Fibroblast of skin of left quadriceps (primary cell): ENCODE measurements at places on chromosomes 2 and 18.

- DNase-seq: no peak
Measured at GRCh38 chr2:113175042-113175628, 1.4 kb downstream of the PSD4 start.

DNA sequence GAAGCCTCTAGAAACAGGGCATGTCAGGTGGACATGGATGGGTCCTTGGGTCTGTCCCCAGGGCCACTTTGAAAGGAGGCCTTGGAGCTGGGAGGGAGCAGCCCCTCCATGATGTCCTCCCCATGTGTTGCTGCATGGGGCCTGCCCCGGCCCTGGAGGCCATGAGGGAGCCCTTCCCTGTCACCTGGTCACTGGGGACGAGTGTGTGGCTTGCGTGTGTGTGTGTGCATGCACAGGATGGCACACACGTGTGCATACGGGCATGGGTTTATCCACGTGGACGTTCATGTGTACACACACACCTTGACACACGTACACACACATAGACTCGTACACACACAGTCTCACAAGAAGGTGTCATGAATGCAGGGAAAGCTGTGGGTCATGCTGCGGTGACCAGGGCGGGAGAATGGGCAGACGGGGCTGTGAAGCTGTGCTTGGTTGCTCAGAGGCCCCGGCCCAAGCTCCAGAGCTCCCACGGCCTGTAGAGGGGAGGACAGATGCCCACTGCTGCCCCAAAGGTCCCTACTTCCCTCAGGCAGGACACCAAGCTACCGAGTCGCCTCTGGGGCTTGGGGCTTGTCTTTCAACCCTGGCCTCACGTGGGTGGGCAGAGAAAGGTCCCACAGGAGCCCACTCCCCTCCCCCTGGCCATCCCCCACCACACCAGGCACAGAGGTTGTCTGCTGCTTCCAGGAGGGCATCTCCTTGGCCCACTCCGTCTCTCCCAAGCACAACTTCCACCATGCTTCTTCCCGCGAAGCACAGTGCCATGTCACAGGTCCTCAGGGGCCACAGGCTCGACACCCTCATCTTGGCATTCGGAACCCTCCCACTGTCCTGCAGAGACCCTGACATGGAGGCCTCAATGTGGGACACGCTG, 42.3 kb upstream of the GPC1 start:
- DNase-seq: no peak

DNA sequence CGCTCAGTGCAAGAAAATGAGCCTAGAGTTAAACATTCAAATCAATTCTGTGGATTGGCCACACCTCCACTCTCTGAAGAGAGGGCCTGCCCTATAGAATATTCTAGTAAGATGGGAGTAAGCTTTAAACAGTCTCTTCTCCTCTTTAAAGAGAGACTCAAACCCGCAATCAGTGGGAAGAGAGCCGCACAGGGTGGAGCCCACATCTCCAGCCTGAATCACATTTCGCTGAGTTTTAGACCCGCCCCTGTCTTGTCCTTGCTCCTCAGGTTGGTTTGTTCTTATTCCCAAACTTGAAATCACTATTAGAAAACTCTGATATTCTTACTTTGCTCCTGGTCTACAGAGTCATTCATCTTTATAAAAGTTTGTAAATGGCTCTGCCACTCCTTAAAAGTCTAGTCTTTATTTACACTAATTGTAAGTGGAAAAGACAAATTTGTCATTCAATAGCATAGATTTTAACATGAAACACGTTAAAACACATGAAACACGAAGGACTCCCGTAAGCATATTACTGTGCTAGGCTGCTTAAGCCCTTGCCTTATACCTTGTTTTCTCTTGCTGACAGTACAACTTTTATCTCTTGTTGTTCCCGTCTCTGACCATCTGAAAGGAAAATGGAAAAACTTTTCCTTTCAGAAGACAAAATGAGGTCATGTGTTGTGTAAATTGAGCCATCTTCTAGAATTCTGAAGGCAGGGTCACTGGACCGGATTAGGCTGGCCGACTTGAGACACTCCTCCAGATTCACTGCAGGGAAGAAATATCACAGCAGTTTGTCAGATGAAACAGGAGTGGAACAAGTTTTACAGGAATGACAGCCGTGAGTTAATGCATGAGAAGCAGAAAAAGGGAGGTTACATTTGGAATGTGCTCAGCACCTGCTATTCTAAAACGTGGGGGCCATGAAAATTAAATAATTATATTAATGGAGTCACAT, 5.6 kb downstream of the DSC1 start:
- no peak for DNase-seq

GRCh38 chr2:167336213-167336612, 447.9 kb downstream of the XIRP2 start:
- no peak for DNase-seq

GRCh38 chr2:152171718-152172117, 3.8 kb downstream of the STAM2 start:
- DNase-seq: no peak

DNA sequence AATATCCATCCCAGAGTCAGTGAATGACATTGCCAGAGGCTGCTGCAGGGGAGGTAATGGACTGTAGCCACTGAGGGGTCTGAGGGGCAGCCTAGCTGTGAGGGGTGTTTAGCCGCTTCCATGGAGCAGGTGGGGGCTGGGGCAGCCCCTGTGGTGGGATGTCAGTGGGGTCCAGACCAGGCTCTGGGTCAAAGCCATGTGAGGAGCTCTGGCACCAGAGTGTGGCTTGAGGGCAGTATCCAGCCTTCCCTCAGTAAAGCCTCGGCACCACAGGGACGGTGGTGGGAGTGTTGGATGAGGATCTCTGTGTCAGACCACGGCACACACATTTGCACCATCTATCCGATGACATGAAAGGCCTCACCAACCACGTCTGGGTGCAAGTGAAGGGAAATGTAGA, 85.0 kb downstream of the INHBB start:
- DNase-seq: no peak

- DNase-seq: no peak
Measured at GRCh38 chr2:44077942-44078511, 82.2 kb upstream of the LRPPRC start.

- no peak for DNase-seq
Measured at GRCh38 chr18:5969989-5970403, 74.7 kb upstream of the TMEM200C start.

GRCh38 chr2:26010943-26011342, 22.9 kb upstream of the RAB10 start:
- no peak for DNase-seq

- no peak for DNase-seq
Measured at GRCh38 chr2:50956886-50957285, 75.0 kb downstream of the NRXN1 start.
